ENCODE measurements at places on chromosomes 4 and X.

DNA sequence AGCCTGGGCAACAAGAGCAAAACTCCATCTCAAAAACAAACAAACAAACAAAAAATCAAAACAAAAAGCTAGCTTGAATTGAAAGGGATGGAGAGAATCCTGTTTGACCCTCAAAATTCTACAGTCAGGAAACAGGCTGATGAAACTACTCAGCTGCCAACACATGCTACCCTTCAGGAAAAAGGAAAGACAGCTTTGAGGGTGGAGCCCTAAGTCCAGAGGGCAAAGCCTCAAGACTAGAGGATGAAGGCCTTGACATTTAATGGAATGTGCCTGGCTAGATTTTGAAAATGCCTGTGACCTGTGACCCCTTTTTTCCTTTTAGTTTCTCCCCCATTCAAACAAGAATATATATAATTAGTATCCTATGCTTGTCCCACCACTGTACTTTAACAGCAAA, 27.1 kb downstream of the MORC4 start:
- no peak for DNase-seq

GRCh38 chr4:67394879-67395278, 150.4 kb downstream of the CENPC start:
- peak; percentile 16 for DNase-seq

DNA sequence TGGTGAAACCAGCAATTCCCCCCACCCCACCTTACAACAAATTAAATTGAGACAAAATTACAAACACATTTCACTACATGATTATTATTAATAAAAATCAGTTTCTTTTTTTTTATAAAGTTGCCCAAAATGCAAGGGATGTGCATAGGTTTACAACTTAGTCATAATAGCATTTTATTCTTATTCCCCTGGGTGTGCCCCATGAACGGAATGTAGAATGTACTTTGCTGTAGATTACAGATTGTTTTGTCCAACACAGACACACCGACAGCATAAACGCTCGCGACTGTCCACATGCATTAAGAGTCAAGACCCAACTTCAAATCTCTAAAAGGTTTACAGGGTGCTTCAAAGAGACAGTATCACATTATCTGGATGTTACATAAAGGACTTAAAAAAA, 72.3 kb downstream of the NYX start:
- DNase-seq, result no peak

DNA sequence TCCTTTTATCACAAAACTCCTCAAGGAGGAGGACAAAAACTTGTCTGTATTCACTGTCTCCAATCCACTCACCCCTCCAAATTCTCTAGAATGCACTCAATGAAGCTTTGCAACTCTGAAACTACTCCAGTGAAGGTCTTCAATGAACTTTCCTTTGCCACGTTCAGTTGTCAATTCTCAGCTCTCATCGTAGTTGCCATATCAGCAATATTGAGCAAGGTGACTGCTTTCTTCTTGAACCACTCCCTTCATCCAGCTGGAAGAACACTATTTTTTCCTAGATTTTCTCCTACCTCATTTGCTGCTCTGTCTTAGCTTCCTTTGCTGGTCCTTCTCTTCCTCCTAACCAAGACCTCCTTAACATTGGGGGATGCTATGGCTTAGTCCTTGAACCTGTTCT, 191.8 kb downstream of the KDR start:
- no peak for DNase-seq

DNA sequence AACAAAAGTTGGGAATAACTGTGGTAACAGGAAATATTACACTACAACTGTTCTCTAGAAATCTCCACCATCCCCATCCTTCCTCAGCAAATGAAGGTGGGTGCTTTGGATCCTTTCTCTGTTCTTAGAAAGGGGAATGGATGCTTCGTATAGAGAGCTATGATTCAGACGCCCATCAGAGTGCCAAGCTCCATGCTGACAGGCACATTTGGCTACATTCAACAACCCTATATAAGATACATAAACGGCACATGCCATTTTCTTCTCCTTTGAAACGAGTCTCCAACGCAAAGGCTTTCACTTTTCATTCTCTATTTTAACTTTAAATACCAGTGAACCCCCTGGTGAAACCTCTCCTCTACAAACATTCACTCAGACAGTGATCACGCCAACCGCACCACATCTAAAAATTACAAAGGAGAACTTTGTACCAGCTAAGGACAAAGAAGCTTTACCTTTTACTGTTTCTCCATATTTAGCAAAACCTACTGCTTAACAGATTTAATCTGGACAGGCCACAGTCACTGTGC, 172.5 kb downstream of the TSPAN5 start:
- no peak for DNase-seq

DNA sequence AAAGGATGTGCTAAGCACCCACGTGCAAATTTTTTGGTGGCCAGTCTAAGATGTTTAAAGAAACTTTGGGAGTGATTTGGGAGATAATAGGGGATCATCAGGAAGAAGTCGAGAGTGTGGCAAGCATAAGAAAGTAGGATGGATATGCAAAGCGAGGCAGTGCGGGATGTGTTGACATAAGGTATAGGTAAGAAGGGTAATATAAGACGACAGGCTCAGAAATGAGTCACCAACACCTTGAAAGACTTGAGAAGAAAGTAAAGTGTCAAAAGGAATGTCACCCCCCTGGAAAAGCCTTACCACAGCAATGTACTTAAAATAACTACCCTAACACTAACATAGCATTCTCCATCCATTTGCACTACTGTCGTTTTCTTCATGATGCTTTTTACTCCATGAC, 69.8 kb upstream of the BMP2K start:
- DNase-seq, result peak; percentile 57

DNA sequence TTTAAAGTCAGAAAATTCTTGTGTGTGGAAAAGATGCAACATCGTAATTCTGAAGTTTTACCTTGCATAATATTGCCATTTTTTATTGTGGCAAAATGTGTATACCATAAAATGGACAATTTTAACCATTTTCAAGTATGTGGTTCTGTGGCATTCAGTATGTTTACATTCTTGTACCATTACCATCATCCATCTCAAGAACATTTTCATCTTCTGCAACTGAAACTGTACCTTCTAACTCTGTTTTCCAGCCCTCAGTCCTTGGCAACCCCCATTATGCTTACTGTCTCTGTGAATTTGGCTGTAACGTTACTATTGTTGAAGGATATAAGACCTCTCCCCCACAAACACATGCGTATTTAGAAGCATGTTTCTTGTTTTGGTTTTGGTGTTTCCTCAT, 123.2 kb downstream of the BMPR1B start:
- DNase-seq, result no peak

- DNase-seq, result no peak
These were observed 19.6 kb upstream of the PRKX start for GRCh38 chrX:3733043-3733430.
